ENCODE measurements at places on chromosomes 1 and 21.

- no peak for DNase-seq
These were observed 119.7 kb downstream of the PROX1 start for GRCh38 chr1:214107322-214108096.

- DNase-seq = no peak
These were observed 284.5 kb upstream of the USP25 start for GRCh38 chr21:15445327-15445726.

- DNase-seq = no peak
These were observed 62.8 kb upstream of the PRRC2C start for GRCh38 chr1:171422511-171422910.

GRCh38 chr1:19209990-19210771 is at the start of gene UBR4:
Gene UBR4, minus strand, starts transcription at chr1:19210266. Its CDS starts 18 bp downstream, at chr1:19210248.
- DNase-seq = peak; percentile 92

- peak; percentile 19 for DNase-seq
These were observed at the start of gene TMCO4 for GRCh38 chr1:19799230-19800075. Gene TMCO4, minus strand, starts transcription at chr1:19799916. Its CDS starts 19,158 bp downstream, at chr1:19780758.

DNA sequence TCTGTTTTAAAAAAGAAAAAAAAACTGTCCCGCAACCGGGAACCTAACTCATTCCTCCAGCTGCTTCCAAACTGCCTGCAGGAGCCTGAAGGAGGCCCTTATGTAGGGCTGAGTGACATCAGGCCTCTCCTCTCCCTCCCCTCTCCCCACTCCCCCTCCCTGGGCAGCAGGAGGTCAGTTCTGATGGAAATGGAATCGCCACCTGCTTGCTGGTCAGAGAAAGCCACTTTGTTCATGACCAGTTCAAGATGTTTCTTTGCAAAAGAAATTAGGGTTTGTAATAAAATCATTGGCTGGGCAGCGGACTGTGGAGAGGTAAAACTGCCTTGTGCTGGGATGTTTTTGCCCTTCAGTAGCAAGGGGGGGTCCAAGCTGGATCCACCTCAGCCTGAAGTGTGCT is at the start of gene MAP1LC3C:
TSS of gene MAP1LC3C (minus strand) at position 73 of the 400 bp plus-strand sequence. CDS start 90 bp downstream, outside the sequence.
- DNase-seq = no peak

GRCh38 chr1:77536813-77537212 is 145.6 kb downstream of the ZZZ3 start:
- DNase-seq = no peak

- DNase-seq = no peak
These were observed 10.1 kb upstream of the NTPCR start for GRCh38 chr1:232940262-232940661.

- no peak for DNase-seq
These were observed 163.2 kb downstream of the ZBTB18 start for GRCh38 chr1:244214009-244214967.
